ENCODE measurements at places on chromosomes 5 and 9.

GRCh38 chr5:33241802-33242201 is 199.0 kb upstream of the TARS1 start:
- DNase-seq = peak; percentile 55

- DNase-seq = no peak
These were observed 6.0 kb downstream of the PCDHGC5 start for GRCh38 chr5:141494761-141495452.

GRCh38 chr9:107330420-107330819 is 47.3 kb downstream of the RAD23B start:
- DNase-seq = no peak

GRCh38 chr9:123097430-123098095 is 64.1 kb downstream of the GPR21 start:
- no peak for DNase-seq

- DNase-seq = no peak
These were observed 91.7 kb downstream of the GNA14 start for GRCh38 chr9:77556396-77556795.

DNA sequence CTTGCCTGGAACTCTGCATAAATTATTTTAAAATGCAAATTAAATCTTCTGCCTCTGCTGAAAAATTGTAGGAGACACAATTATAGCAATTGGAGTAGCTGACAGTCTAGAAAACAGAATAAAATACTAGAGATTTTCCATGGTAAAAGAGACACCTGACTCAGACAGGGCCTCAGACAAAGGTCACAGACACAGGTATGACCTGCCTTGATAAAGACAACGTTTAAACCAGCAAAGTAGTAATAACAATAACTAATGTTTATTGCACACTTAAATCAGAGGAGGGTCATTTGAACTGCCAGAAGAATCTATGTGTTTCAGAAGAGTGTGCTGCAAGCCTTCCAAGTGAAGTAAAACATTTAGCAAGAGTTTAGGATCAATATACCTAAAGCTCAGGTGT is 3.9 kb downstream of the SOWAHA start:
- DNase-seq = no peak

GRCh38 chr5:176151281-176151680 is 86.9 kb upstream of the SIMC1 start:
- DNase-seq = no peak

DNA sequence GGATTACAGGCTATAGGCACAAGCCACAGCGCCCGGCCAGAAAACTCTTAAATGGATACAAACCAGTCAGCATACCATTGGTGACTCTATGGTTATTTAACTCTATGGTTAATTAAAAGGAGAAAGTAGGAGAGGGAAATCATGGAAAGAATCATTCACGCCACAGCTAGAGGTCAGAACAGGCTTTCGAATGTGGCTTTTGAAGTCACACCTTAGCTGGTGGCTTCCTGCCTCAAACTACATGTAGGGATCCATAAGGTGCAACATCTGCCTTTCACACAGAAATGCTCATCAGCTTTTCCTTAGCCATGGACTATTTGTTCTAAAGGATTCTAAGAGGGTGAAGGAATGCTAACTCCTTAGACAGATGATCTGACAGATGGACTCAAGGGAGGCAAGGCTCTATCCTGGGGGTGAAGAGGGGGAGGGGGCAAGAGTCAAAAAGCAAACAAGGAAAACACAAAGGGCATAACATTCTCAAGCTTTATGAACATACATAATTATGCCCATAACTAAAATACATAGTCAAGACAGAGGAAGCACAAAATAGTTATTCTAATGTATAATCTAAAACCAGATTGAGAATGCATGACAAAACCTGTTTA is 130.9 kb downstream of the EFNA5 start:
- DNase-seq = no peak

- DNase-seq = no peak
These were observed 105.3 kb downstream of the TRIM36 start for GRCh38 chr5:115064380-115064779.

GRCh38 chr5:177604116-177604521 is 4.2 kb downstream of the B4GALT7 start:
- DNase-seq = no peak
